ENCODE measurements at places on chromosomes 3 and 15.

- H3K4me1 ChIP-seq: no peaks in the 10 kb centered on the region
- H3K27me3 ChIP-seq: no peaks in the 10 kb centered on the region
- H3K27ac ChIP-seq: no peak overlapping the region
- no peak for DNase-seq
- 0 out of 2 replicates have a peak, but pooled peaks cover 2% of the 10 kb centered on the region for H3K36me3 ChIP-seq
Observed at GRCh38 chr3:196320137-196320536, 2.1 kb upstream of the DYNLT2B start.

DNA sequence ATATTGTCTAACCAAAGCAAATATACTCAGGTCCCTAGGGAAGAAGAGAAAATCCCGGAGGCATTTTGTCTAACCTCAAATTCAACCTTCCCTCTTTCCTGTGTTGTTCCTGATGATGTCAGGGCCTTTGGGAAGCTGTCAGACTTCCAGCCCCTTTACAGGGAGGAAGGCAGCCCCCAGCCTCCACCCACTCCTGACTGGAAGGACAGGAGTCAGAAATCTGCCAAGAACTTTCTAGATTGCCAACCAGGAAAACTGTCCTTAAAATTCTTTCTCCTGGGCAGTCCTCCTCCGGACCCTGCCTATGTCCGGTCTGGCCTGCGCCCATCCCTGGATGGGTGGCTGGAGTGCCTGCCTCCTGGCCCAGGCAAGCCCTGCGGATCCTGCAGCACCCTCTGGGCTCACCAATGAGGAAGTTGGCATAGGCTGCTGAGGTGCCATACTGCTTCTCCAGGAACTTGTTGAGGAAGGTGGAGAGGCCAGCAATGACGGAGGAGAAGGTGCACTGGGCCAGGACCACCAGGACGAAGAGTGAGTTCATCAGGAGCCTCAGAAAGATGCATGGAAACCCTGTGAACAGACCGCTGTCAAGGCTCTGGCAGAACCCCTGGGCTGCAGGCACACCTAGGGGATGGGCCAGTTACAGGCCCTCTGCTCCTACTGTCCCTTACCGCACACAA, 52.6 kb upstream of the RAB6B start:
- no peaks in the 10 kb centered on the region for H3K36me3 ChIP-seq
- no peak overlapping the region for H3K4me3 ChIP-seq
- H3K4me1 ChIP-seq: peaks cover 31% of the 10 kb centered on the region

- H3K4me1 ChIP-seq: no peaks in the 10 kb centered on the region
- no peaks in the 10 kb centered on the region for H3K36me3 ChIP-seq
- no peaks in the 10 kb centered on the region for H3K27me3 ChIP-seq
- DNase-seq: no peak
- no peak overlapping the region for H3K27ac ChIP-seq
Observed at GRCh38 chr3:144308396-144308795, 336.8 kb downstream of the DIPK2A start.

DNA sequence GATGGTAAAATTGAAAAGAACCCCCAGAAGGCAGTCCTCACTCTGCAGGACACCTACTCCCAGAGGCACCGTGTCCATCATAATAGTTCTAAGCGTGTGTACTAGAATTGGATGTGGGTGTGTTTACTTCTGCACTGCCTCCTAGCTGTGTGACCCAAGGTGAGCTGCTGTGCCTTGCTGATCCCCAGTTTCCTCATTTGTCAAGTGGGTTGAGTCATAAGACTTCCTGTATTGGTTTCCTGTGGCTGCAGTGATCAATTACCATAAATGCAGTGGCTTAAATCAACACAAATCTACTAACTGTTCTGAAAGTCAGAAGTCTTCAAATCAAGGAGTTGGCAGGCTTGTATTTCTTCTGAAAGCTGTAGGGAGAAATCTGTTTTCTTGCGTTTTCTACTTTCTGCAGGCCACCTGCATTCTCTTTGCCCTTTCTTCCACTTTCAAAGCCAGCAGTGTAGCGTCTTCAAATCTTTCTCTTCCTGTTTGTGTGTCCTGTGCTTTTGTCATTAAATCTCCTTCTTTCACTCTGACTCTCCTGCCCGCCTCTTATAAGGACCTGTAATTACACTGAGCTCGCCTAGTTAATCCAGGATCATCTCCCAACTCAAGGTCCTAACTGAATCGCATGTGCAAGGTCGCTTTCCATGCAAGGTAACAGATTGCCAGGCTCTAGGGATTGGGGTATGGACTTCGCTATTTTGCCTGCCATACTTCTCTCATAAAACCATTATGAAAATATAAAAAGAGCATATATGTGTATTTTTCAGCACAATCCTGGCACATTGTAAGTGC, 59.0 kb downstream of the RORA start:
- H3K4me1 ChIP-seq: no peaks in the 10 kb centered on the region
- H3K36me3 ChIP-seq: no peaks in the 10 kb centered on the region
- DNase-seq: no peak
- no peak overlapping the region for H3K4me3 ChIP-seq

DNA sequence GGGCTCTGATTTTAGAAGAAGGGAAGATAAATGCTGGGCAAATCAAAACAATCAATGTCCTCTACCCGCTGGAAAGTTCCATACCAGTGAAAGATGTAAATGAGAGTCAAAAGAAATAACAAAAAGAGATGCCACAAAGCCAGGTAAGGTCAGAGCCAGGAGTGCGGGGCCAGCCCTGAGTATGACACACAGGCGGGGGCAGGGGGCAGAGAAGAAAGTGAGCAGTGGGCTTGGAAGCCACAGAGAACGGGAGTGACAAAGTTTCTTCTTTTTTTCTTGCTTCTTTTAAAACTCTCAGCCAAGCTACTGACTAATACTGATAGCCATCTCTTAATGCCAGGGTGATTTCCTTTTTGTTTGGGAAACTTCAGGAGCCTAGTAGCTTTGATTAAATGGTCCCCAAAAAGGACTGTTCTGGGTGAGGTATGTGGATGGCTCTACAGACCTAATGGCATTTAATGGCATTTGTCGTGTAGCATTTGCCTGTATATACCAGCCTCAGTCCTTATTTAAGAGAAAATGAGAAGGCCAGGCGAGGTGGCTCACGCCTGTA, 23.1 kb upstream of the TSEN2 start:
- peak overlapping the region; percentile 66 for H3K27ac ChIP-seq
- H3K4me1 ChIP-seq: no peaks in the 10 kb centered on the region
- DNase-seq: no peak

DNA sequence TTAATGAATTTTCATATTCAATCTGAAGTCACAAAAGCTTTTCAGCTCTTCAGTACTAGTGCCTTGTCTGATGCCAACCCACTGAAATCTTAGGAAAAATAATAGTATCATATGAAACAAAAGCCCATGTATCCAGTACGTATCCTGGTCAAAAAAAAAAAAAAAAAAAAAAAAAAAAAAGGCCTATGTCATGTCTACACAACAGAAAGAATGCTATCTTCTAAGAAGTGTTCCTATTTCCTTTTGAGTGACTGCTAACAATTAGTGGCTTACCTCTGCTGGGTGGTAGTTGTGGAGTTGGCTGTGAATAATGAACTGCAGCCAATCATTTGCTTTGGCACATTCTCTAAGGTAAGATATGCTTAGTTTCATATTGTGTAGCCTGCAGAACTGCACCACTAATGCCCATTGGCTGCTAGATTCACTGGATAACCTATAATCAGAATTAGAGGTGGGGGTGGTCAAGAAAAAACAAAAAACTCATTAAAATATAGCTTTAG, 59.6 kb downstream of the EIF3J start:
- no peak for DNase-seq
- no peaks in the 10 kb centered on the region for H3K4me1 ChIP-seq
- H3K4me3 ChIP-seq: no peak overlapping the region
- H3K27ac ChIP-seq: no peak overlapping the region
- no peaks in the 10 kb centered on the region for H3K36me3 ChIP-seq

GRCh38 chr3:175088766-175089380, 229.7 kb downstream of the NAALADL2 start:
- H3K27ac ChIP-seq: no peak overlapping the region
- H3K36me3 ChIP-seq: no peaks in the 10 kb centered on the region
- no peaks in the 10 kb centered on the region for H3K27me3 ChIP-seq
- no peaks in the 10 kb centered on the region for H3K4me1 ChIP-seq
- DNase-seq: no peak

GRCh38 chr3:51669241-51670052, 1.6 kb upstream of the TEX264 start:
- peak; percentile 75 for DNase-seq
- H3K27me3 ChIP-seq: no peaks in the 10 kb centered on the region
- no peak overlapping the region for H3K4me3 ChIP-seq
- H3K4me1 ChIP-seq: peaks cover 20% of the 10 kb centered on the region
- no peaks in the 10 kb centered on the region for H3K36me3 ChIP-seq

- no peak overlapping the region for H3K4me3 ChIP-seq
- peaks cover 12% of the 10 kb centered on the region for H3K4me1 ChIP-seq
- H3K36me3 ChIP-seq: no peaks in the 10 kb centered on the region
- H3K27ac ChIP-seq: no peak overlapping the region
- no peak for DNase-seq
- no peaks in the 10 kb centered on the region for H3K27me3 ChIP-seq
Observed at GRCh38 chr3:52774066-52774713, 3.2 kb upstream of the ITIH1 start.

DNA sequence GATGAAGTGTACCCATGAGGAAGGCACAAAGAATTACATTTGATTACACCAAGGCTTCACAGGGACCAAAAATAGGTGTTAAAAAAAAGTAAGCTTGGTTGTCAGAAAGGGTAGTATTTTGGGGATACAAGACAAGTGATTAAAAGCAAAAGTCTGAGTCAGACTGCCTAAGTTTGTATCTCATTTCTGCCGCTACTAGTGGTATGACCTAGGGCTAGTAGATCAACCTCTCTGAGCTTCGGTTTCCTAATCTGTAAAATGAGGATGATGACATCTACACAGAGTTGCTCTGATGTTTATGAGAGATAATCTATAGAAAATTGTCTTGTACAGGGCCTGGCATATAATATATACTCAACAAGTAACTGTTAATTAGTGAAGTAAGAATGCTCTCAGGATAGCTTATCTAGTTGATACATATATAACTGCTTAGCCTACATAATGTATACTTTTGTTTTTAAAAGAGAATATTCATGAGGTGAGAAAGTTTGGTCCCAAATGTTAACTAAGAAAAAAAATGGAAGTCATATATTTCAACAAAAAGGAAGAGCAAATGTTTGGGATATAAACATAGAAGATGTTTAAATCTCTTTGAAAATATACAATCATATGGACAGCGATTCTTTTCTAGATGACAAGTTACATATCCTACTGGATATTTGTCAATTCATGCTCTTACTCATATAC, 163.0 kb upstream of the SLC2A2 start:
- H3K4me3 ChIP-seq: no peak overlapping the region
- H3K4me1 ChIP-seq: no peaks in the 10 kb centered on the region
- no peaks in the 10 kb centered on the region for H3K36me3 ChIP-seq
- H3K27me3 ChIP-seq: no peaks in the 10 kb centered on the region
